Muscle of arm (tissue), 14 donors: ENCODE measurements at places on chromosomes 4 and X.

GRCh38 chr4:155450676-155451075, 73.9 kb upstream of the MAP9 start:
- DNase-seq, result no peak

DNA sequence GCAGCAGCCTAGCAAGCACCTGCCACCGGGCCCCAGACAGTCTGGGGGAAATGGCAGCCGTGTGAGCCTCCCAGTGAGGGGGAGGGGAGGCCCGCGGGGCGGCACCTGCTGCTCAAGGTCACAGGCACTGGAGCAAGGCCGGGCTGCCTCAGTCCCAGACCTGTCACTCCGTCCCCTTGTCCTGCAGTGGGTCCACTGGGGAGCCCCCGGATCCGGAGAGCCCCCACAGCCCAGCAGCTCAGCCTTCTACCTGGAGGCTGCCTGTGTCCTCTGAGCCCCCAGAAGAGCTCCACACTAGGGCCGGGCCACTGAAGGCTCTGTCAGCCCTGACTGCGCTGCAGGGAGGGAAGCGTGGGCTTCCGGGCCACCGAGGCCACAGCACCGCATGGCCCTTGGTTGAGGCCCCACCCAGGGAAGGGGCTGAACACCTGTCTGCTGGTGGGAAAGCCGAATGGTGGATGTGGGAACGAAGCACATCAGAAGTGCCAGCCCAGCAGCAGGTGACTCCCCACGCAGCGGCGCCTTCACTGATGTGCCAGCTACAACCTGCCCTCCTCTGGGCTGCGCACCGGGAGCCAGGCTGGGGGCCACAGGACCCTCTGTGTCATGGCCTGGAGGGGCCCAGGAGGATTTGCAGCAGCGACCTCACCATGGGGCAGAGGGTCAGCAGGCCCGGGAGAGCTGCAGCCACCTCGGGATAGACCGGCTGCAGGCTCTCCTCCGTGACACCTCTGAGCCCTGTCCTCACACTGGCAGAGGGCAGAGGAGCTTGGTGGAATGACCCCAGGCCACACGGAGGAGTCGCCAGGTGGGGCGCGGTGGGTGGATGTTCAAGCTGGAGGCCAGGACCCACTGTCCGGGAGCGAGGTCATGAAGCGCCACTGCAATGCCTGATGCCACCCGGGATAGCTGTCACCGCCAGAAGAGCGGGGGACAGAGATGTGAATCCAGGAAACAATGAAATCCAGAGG, 35.0 kb upstream of the MXD4 start:
- no peak for DNase-seq

- DNase-seq, result no peak
Measured at GRCh38 chrX:129876771-129877305, 29.1 kb upstream of the UTP14A start.

DNA sequence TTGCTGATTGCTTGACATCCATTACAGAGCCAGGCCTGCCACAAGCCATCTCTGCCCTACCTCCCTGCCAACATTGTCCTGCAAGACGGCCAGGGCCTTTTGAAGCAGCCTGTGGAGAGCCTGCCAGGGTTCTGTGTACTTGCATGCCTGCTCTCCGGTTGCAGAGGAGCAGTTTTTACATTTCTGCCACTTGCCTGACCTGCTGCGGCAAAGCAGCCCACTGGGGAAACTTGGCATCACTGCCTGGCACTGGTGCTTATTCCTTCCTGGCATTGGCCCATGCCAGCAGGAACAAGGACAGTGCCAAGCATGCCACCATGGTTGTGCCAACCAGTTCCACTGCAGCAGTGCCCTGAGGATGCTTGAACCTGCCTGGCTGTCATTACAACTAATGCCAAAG, 167.1 kb downstream of the NHS start:
- DNase-seq, result no peak

- no peak for DNase-seq
Measured at GRCh38 chr4:188611143-188611542, 471.9 kb downstream of the TRIML1 start.

DNA sequence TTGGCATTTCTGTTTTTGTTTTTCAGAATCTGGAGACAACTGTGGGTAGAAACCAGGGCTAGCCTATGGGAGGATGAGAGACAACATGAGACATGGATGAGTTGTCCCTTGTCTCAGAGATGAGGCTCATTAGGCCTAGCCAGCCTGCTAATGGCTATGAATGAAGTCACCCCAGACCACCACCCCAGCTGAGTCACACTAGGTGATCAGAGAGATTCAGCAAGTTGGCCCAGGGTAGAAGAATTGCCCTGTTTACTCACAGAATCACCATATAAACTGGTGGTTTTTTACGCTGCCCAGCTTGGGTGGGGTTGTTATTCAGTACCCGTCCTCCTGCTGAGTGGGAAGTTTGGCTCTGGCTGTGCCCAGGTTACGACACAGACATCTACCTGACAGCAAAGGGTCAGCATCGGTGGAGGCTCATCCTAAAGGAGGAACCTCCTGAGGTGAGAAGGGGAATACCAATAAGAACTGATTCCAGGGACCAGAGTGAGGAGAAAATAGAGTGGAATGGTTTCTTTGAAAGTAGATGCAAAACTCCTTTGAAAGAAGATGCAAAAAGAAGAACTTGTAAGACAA, 17.2 kb upstream of the ARSJ start:
- DNase-seq, result no peak
